A673 (cell line): ENCODE measurements at places on chromosomes 2 and 18. TPM values are rescaled to one million over a fixed set of nuclear protein-coding genes. Genes with fewer than 3 reads are reported as not detected.

Gene FAP
- total RNA-seq: 0.88 and 2.3 TPM in 2 replicates

Gene SERPINB4
- not detected in 2 replicates for total RNA-seq

Gene ATOH8
- total RNA-seq: 4.3 and 4.6 TPM in 2 replicates

Gene SCG2
- total RNA-seq: 26.2 and 27.0 TPM in 2 replicates

Gene CFC1
- not detected in 2 replicates for total RNA-seq

Gene PLGLB2
- 1.2 and 1.8 TPM in 2 replicates for total RNA-seq

Gene NYAP2
- not detected in 2 replicates for total RNA-seq

Gene TXNL1
- 115 and 131 TPM in 2 replicates for total RNA-seq

Gene OSBPL6
- 19.3 and 20.3 TPM in 2 replicates for total RNA-seq

Gene IGFBP5
- 5.4 and 7.1 TPM in 2 replicates for total RNA-seq

Gene GCKR
- total RNA-seq: not detected in 2 replicates

Gene G6PC2
- not detected in 2 replicates for total RNA-seq

Gene ABCA12
- 0.04 TPM in 1 of 2 replicates, not detected in the other for total RNA-seq

Gene FABP1
- not detected in 2 replicates for total RNA-seq

Gene GALNT5
- total RNA-seq: not detected in 2 replicates

Gene SP5
- total RNA-seq: not detected in 2 replicates

Gene ANKRD30BL
- 0.97 and 2.2 TPM in 2 replicates for total RNA-seq

Gene TTN
- under 0.01 TPM in 2 replicates for total RNA-seq

Gene PFN4
- total RNA-seq: 0.94 TPM in 1 of 2 replicates, not detected in the other

Gene RAB17
- total RNA-seq: 0.62 TPM in 1 of 2 replicates, not detected in the other

Gene GNAL
- total RNA-seq: 0.06 and 0.15 TPM in 2 replicates

Gene PAX8
- total RNA-seq: 3.1 and 3.2 TPM in 2 replicates

Gene RFTN2
- total RNA-seq: 5.8 and 7.3 TPM in 2 replicates
